ENCODE measurements at places on chromosomes 4 and X.

DNA sequence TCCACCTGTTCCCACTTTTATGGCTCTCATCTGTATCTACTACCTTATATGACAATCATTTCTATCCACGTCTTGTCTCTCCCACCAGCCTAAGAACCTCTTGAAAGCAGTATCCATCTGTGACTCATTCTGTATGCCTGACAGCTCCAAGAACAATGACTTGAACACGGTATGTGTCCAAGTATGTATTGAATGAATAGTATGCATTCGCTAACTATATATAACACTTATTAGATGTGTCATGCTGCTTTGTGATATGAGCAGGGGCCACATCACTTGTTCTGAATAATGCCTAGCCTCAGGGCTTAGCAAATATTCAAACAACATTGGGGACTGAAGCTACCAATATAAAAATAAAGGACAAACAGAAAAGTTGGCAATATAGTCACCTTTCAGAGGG lies 4.9 kb downstream of the OPHN1 start:
- no peak for DNase-seq

- no peak for DNase-seq
Observed at GRCh38 chr4:18110099-18110498, 88.5 kb upstream of the LCORL start.

DNA sequence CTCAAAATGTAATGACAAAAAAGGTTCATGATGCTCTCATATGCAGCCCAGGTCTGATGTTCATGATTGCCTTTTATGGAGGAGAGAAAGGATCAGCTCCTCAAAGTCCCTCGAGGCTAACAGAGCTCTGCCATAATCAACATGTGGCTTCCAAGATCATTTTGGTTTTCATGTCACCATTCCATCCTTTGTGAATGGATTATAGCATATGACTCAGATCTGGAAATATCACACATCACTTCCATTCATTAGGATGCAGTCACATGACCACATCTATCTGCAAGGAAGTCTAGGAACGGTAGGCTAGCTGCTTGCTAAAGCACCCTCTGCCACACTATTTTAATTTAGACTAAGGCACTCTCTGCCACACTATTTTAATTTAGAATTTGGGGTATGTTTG lies 77.6 kb downstream of the COX18 start:
- no peak for DNase-seq

- no peak for DNase-seq
Observed at GRCh38 chrX:144293229-144293628, 409.4 kb downstream of the UBE2NL start.

DNA sequence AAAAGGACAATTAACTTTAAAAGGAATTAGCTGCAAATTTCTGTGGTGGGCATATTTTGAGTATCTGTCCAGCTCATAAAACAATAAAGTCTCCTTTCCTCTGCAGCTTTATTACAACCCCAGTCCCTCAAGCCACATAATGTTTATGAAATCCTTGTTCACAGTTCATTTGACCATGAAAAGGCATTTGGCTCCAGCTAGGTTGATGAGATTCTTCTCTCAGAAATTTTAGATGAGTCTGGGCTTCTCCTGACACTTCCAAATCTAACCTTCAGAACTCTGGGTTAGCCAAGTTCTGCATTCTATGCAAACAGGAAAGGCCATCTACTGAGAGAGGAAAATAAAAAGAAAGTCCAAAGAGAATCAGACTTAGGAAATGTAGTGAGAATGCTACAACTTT lies 156.8 kb downstream of the GRXCR1 start:
- DNase-seq: no peak
